ACHN (cell line): ENCODE measurements at places on chromosomes 3 and 15.

DNA sequence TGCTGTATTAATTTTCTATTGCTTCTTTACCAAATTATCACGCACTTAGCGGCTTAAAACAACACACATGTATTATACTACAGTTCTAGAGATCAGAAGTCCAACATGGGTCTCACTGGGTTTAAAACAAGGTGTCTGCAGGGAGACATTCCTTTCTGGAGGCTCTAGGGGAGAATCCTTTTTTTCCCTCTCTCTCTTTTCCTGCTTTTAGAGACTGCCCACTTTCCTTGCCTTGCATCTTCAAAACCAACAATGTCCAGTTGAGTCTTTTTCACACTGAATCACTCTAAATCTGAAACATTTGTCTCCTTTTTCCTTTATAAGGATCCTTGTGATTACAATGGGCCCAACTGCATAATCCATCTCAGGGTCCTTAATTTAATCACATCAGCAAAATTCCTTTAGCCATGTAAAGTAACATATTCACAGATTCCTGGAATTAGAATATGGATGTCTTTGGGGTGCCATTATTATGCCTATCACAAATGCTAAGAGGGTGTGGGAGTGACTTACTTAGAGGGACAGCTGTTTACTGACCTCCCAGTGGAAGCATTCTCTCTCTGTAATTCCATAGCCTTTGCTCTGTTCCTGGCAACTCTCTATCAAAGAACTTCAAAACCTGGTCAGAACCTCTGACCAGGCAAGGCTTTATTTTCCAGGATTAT lies 21.8 kb downstream of the CD200 start:
- DNase-seq: no peak

- no peak for DNase-seq
Observed at GRCh38 chr15:40452296-40453090, 11.7 kb downstream of the BAHD1 start.

DNA sequence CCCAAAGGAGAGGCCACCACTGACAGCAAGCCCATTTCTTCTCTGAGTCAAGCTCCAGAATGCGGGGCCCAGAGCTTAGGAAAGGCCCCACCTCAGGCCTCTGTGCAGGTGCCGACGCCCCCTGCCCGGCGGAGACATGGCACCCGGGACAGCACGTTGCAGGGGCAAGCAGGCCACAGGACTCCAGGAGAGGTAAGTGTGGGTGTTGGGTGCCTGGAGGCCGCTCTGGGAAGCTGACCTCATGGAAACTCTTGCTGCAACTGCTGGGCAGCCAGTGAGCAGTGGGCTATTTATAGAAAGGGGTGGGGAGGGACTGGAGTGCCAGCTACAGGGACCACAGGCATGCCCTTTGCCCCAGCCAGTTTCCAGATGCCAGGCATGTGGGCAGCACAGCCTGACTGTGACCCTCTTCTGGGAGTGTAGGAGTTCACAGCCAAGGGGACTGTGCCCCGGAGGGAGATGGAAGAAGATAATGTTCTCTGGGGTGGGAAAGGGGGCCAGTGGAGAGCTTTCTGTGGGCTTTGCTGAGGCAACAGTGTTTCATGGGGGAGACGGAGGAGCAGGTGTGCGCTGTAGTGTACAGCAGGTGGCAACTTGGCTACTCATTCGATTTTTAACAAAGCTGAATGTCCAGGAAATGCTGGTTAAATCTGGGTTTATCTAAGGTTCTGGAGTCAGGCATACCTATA lies 23.7 kb downstream of the ALPK3 start:
- DNase-seq: no peak

- DNase-seq: no peak
Observed at GRCh38 chr15:55710286-55710685, 32.7 kb downstream of the PRTG start.
